ENCODE measurements at places on chromosomes 5 and 9.

DNA sequence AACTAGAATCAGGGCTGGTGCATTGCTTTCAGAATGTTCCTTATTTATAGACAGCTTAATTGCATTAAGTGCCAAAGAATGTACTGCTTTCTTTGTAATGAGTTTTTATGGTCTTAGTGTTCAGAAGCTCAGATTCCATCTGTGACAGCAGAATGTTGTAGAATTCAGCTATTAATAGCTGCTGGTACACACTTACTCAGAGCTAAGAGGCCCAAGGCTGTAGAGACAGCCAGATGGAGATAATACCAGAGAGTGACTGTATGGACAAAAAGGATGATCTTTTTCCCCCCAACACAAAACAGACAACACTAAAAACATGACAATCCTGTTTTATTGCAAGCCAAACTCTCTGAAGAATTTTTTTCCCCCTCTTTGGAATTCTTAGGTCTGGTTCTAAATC, 50.2 kb downstream of the PPP2R2B start:
- no peak for DNase-seq

- DNase-seq, result no peak
Observed at GRCh38 chr9:77022783-77023440, 3.5 kb downstream of the FOXB2 start.

- no peak for DNase-seq
Observed at GRCh38 chr5:20617841-20618240, 629.8 kb upstream of the CDH18 start.

DNA sequence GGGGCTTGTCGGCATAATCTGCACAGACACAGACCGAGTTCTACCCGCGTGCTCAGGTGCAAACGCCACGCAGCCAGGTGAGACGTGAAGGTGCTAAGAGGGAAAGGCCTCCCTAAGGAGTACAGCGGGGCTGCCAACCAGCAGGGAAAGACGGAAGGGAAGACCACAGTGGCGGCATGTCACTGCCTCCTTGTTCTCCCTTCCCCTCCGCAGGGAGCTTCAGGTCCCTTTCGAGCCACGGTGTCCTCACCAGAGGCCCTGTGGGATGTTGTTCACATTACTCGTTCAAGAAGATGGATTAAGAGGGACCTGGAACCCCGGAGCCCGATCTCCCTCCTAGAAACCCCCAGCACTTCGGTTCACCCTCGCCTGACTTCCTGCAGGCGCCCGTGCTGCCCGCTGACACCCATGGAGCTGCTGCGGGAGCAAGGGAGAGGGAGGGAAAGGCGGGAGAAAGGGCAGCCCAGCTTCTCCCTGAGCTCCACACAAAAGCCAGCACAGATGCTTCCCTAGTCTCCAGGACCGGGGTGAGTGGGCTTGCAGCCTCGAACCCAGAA, 686 bp downstream of the BRD9 start:
- DNase-seq, result no peak

DNA sequence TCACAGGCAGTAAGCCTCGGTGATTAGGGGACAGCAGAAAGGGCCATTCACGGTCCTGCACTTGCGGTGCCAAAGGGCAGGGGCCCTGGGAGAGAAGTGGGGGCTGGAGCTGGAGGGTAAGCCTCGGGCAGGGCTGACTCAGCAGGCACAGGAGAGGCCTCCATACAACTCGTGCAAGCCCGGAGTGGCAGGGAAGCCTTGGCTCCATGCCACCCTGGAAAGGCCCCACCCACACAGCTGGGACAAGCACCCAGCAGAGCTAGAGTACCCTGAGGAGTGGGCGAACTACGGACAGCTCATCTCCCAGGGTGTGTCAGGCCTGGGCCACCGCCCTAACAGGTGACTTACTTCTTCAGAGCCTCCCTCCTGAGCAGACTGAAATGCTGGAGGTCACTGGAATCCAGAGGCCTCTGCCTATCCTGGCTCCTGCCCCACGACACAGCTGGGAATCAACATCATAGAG, 5.6 kb upstream of the CAMK2A start:
- DNase-seq, result no peak

GRCh38 chr5:81579262-81579924, 171.5 kb downstream of the SSBP2 start:
- DNase-seq, result no peak

DNA sequence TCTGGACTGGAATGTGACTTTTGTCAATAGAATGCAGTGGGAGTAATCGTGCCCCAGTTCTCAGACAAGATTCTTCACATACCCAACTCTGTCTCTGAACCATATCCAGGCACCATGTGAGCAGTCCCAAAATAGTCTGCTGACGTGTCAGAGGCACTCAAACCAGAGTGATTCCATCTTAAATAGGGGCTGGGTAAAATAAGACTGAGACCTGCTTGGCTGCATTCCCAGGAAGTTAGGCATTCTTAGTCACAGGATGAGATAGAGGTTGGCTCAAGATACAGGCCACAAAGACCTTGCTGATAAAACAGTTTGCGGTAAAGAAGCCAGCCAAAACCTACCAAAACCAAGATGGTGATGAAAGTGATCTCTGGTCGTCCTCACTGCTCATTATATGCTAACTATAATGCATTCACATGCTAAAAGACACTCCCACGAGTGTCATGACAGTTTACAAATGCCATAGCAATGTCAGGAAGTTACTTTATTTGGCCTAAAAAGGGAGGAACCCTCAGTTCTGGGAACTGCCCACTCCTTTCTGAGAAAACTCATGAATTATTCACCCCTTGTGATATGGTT, 16.9 kb upstream of the PLCXD3 start:
- DNase-seq, result no peak

DNA sequence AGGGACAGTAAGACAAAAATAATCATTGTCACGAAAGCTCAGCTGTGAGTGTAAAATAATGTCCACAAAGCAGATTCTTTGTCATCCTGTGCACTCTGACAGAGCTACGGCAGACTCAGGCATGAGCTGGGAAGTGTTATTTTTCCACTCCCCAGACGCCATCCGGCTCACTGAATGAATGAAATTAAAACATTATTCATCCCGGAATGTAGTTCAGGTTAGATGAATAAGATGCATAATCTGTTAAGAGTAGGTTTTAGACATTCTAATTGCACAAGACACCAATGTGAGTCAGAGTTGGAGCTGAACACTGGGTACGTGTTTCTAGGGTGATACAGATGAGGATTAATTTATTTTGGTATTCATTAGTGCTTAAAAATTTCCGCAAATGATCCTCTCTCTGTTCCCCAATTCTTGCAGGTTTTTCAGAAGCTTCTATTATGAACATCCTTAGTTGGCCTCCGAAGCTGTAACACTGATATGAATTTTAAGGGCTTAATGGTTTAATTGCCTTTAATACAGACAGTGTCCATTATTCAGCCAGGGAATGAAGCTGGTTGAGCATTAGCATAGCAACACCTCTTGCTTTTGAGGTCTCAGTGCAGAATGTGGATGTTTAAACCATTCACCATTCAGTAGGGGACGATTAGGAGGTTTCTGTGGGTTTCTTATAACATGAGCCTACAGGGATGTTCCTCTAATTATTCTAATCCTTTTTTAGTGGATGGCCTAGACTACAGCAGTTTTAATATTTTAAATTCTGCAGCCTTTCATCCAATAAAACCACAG, 65.6 kb upstream of the FRRS1L start:
- DNase-seq, result no peak

- no peak for DNase-seq
Observed at GRCh38 chr9:129828051-129828450, 4.1 kb upstream of the TOR1A start.

GRCh38 chr9:38422555-38423260, 1.5 kb downstream of the IGFBPL1 start:
- no peak for DNase-seq

DNA sequence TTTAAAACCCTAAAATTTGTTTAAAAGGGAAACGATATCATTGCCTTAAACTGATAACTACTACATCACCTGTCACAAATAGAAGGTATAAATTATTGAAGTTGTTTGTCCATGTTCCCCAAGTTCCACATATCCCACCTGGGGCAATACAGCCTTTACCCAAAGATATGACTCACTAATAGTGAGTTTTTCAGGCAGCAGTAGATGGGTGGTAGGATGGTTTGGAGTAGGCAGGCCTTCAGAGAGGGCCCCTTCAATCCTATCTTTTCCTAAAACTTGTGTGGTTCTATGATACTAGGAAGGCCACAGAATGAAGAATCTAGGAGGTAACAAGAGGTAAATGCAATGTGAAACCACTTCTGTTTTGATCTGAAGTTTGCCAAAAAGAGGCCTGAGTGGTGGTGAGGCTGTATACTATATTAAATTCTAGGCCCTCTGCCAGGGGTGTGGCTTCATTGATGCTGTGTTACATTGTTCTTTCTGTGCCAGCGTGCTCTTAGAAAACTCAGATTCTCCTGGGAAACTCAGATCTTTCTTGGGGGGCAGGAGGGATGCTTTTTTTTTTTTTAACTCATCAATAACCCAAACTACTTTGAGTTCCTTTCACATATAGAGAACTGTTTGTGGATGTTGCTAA, 7.2 kb downstream of the CYSTM1 start:
- no peak for DNase-seq

DNA sequence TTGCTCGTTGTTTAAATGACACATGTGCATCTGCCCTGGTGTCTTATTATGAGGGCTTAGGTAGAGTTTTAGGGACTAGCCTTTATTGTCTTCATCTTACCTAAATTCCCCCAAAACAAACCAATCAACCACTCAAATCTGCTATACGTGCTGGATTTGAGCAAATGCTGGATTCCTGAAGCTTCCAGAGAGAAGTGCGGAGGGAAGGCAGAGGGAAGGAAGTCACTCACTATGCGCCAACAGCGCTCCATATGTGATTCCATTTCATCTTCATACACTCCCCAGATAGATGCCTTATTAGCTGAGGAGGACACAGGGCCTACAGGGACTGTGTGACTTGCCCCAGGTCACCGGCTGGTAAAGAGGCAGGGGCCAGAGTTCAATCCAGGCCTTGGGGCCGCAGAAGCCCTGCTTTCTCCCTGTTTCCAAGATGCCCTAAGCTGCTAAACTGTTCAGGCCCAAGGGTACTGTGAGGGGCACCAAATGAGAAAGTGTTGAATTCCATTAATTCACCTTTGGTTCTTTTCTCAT, 63.5 kb downstream of the OTULIN start:
- no peak for DNase-seq

DNA sequence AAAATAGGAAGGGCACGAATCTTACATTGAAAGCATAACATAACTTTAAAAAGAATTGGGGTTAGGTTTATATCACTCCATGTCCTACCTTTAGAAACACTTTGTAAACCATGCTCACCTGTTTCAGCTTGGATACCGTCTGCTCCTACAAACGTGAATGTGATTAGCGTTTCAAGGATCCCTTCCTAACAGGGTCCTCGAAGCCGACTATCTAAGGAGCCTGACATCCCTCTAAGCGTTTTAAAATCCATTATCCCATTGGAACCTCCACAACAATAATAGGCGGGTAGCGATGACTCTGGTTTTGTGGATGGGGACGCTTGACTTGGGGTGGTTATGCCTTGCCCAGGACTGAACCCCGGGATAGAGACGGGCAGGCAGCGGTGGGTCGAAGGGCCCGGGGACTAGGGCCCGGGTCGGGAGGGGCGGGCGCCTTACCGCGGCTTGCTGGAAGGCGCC, 937 bp downstream of the SVEP1 start:
- no peak for DNase-seq

DNA sequence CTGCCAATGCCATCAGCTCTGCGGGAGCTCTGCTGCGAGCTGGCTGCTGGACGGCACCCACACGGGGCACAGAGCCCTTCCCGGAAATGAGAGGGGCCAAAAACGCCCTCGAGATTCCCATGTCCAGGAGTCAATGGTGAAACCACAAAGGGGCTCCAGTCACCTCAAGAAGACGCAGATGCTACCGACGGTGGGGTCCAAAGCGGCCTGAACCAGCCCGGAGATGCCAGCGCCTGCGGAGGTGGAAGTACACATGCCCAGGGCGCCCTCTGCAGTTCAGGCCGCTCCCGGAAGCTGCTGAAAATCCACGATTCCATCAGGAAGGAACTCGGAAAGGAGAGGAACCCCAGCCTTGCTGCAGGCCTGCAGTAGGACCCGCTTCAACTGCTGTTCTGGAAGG, 82.4 kb upstream of the SELENOP start:
- DNase-seq, result no peak

GRCh38 chr5:102760815-102761214, 5.7 kb downstream of the PAM start:
- no peak for DNase-seq

GRCh38 chr9:93573516-93573828, 2.9 kb upstream of the PHF2 start:
- no peak for DNase-seq

DNA sequence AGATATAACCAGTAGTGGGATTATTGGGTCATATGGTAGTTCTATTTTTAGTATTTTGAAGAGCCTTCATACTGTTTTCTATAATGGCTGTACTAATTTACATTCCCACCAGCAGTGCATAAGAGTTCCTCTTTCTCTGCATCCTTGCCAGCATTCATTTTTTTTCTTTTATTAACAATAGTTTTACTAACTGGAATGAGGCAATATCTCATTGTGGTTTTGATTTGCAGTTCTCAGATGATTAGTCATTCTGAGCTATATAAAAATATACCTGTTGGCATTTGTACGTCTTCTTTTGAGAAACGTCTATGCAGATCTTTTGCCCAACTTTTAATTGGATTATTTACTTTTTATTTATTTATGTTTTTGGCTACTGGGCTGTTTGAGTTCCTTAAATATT, 1579.3 kb upstream of the CDH6 start:
- DNase-seq, result no peak

DNA sequence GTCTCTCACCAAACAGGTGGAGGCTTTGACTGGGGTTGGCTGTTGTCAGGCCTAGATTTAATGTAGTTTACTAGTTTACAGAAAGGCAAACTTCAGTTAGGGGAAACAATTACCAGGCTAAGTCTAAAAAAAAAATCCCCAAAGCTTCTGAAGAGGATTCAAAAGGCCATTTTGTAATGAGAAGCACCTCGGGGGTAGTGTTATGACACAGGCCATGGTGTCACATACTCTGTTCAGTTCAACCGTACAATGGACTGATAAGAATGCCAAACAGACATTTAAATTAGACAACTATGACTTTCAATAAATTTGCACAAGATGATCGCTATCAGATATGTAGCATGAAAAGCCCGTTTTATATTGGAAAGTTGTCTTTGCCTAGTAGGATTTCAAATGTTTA, 120.1 kb upstream of the PCA3 start:
- no peak for DNase-seq

GRCh38 chr5:120017513-120017912, 388.2 kb downstream of the FAM170A start:
- no peak for DNase-seq

- DNase-seq, result no peak
Observed at GRCh38 chr5:1140818-1141189, 28.9 kb upstream of the SLC12A7 start.

DNA sequence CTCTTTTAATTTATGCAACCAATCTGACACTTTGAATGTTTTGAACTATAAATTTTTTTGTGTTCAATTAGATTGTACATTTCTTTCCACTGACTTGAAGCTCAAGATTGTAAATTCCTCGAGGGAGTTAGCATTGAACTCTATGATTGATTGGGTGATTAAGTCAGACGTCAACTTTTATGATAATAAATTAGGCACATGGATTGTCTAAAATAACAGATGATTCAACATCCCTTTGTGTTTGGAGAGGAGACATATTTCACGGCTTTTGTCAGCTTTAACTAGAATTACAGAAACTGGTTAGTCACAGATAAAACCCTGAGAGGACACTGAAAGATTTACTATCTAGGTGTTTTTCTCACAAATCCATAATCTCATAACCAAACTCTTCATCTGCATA, 32.7 kb upstream of the TXNDC8 start:
- no peak for DNase-seq

Measured in stimulated activated CD4-positive, alpha-beta T cell treated with anti-CD3 and anti-CD28 coated beads, Interleukin-2, amount 100 ng/mL, for 48 hours (primary cell).